CD14-positive monocyte (primary cell): ENCODE measurements at places on chromosomes 12 and 14. TPM values are rescaled to one million over a fixed set of nuclear protein-coding genes. Genes with fewer than 3 reads are reported as not detected.

- peaks cover 3% of the 10 kb centered on the region for H3K4me1 ChIP-seq
- H3K27ac ChIP-seq: no peak overlapping the region
- no peaks in the 10 kb centered on the region for H3K27me3 ChIP-seq
- DNase-seq: no peak
- no peak overlapping the region for H3K4me3 ChIP-seq
Measured at GRCh38 chr14:68442828-68443629, 349.8 kb downstream of the ZFP36L1 start.

DNA sequence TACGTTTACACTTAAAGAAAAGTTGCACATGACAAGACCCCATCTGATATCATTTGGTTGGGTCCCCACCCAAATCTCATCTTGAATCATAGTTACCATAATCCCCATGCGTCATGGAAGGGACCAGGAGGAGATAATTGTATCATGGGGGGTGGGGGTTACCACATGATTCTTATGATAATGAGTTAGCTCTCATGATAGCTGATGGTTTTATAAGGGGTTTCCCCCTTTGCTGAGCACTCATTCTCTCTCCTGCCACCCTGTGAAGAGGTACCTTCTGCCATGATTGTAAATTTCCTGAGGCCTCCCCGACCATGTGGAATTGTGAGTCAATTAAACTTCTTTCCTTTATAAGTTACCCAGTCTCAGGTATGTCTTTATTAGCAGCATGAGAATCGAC lies 60.3 kb downstream of the PHLDA1 start:
- DNase-seq: no peak
- H3K27me3 ChIP-seq: no peaks in the 10 kb centered on the region
- H3K4me3 ChIP-seq: no peak overlapping the region
- peaks cover 46% of the 10 kb centered on the region for H3K4me1 ChIP-seq
- no peak overlapping the region for H3K27ac ChIP-seq

- no peaks in the 10 kb centered on the region for H3K36me3 ChIP-seq
- H3K27ac ChIP-seq: no peak overlapping the region
- H3K4me1 ChIP-seq: peaks cover 11% of the 10 kb centered on the region
Measured at GRCh38 chr12:62712681-62713573, 222.0 kb downstream of the PPM1H start.

Gene TSPAN8
- not detected in 2 replicates for polyA plus RNA-seq
